T-cell (primary cell): ENCODE measurements at places on chromosomes 12 and 14.

DNA sequence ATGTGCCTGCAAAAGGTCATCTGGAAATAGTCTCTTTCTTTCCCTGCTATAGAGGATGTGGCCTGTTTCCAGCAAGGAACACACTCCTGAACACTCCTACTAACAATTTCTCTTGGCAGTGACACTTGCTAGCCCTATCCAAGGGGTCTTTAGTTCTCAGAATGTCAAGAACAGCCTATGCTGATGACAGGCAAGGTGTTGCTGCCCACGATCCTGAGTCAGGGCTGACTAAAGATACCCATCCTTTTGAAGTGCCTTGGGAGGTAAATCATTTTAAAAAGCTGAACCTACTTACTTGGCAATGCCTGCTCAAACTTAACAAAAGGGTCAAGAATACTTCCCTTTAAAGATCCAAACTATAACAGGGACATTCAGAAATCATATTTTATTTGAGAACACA is 1146.4 kb downstream of the VRK1 start:
- DNase-seq = no peak

GRCh38 chr14:64440494-64440893 is 24.8 kb upstream of the AKAP5 start:
- no peak for DNase-seq

GRCh38 chr12:89593873-89594272 is 68.0 kb upstream of the POC1B start:
- DNase-seq = no peak

- DNase-seq = no peak
These were observed 103.9 kb downstream of the SUDS3 start for GRCh38 chr12:118480235-118480634.
